ENCODE measurements at places on chromosomes 2 and 18. TPM values are rescaled to one million over a fixed set of nuclear protein-coding genes. Genes with fewer than 3 reads are reported as not detected.

- no peaks in the 10 kb centered on the region for H3K36me3 ChIP-seq
- no peak for DNase-seq
- H3K4me1 ChIP-seq, result no peaks in the 10 kb centered on the region
- H3K4me3 ChIP-seq, result no peak overlapping the region
- H3K27ac ChIP-seq, result no peak overlapping the region
Measured at GRCh38 chr2:128624956-128625355, 306.3 kb upstream of the HS6ST1 start.

GRCh38 chr2:204116159-204116792 is 179.7 kb downstream of the ICOS start:
- H3K27me3 ChIP-seq, result no peaks in the 10 kb centered on the region
- no peak overlapping the region for H3K4me3 ChIP-seq
- H3K4me1 ChIP-seq, result no peaks in the 10 kb centered on the region
- no peak for DNase-seq
- H3K27ac ChIP-seq, result no peak overlapping the region

DNA sequence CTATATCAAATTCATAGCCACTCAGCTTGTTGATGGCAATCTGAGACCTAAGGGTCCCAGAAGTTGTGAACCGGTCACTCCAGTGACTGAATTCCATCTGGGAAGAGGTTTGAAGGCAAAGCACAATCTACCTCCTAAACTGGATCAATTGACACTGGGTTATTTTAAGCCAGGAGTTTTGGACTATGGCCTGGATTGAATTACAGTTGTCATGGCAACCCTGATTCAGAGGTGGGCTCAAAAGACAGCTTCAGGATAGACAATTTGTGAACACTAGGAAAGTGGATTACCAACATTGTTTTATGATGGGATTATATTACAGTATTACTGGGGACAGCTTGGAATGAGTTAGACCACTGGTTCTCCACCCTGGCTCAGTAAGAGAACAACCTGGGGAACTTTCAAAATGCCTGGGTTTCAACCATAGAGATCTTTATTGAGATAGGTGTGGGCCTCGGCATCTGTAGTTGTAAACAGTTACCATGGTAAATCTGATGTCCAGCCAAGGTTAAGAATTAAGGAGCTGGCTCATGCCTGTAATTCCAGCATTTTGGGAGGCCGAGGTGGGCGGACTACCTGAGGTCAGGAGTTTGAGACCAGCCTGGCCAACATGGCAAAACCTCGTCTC is 58.8 kb downstream of the MFSD6 start:
- H3K4me3 ChIP-seq, result no peak overlapping the region
- peaks cover 48% of the 10 kb centered on the region for H3K4me1 ChIP-seq
- no peaks in the 10 kb centered on the region for H3K27me3 ChIP-seq
- no peak for DNase-seq

- H3K27me3 ChIP-seq, result no peaks in the 10 kb centered on the region
- no peak overlapping the region for H3K27ac ChIP-seq
- DNase-seq, result peak; percentile 15
- H3K4me1 ChIP-seq, result no peaks in the 10 kb centered on the region
Measured at GRCh38 chr2:47437287-47437686, 34.3 kb downstream of the MSH2 start.

DNA sequence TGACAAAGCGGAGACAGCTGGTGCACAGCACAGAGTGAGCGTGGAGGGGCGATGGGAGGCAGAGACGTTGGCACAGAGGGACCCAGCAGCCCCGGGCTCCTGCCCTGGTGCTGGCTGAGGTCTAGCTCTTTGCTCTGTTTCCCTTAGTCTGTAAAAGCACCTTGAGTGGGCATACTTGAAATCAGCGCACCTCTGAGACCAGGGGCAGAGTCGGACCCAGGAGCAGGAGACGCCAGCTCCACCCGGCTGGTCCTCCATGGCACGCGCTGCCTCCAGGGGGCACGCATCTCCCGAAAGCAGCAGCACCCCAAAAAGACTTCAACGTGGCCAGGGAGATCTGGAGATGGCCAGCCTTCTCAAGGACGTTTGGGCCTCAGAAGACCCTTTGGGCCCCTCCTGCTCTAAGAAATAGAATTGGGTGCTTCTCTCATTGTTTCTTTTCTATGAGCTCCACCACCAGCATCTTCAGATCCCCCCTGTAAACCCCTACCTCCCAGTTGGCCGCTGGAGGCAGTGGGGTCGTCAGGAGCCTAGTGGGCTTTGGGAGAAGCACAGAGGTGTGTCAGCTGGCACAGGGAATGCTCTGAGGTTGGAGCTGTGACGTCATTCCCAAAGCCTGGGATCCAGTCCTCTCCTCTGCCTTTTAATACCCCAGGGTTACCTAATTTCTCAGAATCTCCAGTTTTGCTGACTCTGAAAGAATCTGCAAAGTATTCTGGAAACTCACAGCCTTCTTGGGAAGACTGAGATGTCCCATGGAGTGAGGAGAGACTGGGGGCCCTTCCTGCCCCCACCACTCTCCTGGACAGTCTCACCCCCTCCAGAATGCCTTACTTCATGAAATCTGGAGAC is 58.9 kb downstream of the CIB4 start:
- DNase-seq, result no peak
- no peaks in the 10 kb centered on the region for H3K27me3 ChIP-seq
- H3K36me3 ChIP-seq, result no peaks in the 10 kb centered on the region
- no peaks in the 10 kb centered on the region for H3K4me1 ChIP-seq

The LYG2 gene
- total RNA-seq, result not detected

All from heart left ventricle (tissue), 16 donors.